C1 segment of cervical spinal cord (tissue), 14 donors: ENCODE measurements at places on chromosomes 16 and 17.

DNA sequence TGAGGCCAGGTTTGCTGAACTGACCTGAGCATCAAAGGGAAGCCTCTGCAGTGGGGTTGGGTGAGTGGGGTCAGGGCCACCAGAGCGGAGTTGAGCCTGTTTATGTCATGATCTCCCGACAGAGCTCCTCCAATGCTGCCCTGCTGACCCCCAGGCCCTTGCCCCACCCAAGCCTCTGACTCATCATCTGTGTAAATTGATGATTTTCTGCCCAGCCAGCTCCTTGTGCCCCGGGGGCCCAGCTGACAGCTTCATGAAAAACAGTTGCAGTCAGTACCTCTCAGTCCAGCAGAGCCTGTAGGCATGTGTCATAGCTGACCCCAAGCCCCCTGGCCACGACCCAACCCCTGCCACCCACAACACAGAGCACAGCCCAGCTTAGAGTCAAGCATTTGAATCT is 134.9 kb downstream of the CCT6B start:
- DNase-seq: no peak

DNA sequence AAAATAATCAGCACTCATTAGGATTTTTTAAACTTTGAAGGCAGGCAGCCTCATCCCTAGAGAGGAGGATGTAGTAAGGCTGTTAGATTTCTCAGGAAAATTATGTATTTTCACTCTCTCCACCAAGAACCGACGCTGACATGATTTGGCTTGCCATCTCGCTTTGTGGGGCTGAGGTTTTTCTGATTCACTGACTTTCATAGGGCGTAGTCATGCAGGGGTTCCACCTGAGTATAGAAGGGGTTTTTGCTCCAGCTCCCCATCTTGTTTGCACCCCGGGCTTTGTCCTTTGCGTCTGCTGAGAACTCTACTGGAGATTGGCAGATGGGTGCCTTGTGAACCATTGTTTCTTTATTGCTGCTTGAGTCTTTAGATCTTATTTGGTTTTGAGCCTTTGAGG is 20.2 kb downstream of the TOM1L1 start:
- DNase-seq: no peak

DNA sequence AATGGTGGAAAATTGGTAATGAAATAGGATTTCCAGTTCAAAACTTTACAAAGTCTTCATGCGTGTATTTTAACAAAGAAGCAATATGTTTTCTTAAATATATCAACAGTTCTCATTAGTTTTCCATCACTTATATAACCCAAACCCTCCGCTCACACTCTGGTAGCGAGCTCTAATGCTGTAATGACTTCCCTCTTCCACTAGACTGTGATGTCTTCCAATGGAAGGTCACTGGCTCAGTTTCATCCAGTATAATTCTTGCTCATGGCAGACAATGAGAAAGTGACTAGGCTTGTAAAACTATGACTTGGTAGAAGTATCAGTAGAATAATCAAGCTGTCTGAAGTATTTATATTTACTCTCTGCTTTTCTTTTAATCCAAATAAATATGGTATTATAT is 32.8 kb downstream of the NETO2 start:
- DNase-seq: no peak

GRCh38 chr17:1934901-1935300 is 90.2 kb downstream of the RTN4RL1 start:
- no peak for DNase-seq

DNA sequence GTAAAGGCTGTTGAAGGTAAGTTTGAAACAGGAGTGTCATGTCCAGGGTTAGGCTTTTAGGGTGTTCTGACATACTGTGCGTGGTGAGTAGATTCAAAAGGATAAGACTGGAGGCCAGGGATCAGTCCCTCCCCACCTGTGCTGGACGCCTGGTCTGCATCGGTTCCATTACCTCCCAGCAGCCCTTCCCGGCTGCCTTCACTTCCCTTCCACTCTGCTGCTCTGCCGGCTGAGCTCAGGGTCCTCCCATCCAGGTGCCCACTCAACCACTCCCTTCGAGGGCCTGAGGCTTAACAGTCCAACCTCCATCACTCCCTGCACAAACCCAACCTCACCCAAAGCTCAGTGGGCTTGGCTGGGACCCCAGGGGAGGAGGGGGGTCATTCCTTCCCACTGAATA is 4.1 kb upstream of the SLC5A10 start:
- no peak for DNase-seq
